ENCODE measurements at places on chromosomes 16 and 17. TPM values are rescaled to one million over a fixed set of nuclear protein-coding genes. Genes with fewer than 3 reads are reported as not detected.

Gene CETP
- 1.8 TPM for total RNA-seq

Gene MYO15A
- 1.4 TPM for total RNA-seq

Gene SBK1
- total RNA-seq = 19.0 TPM

Gene UTS2R
- total RNA-seq = 3.2 TPM

Gene KRTAP9-4
- total RNA-seq = not detected

Gene STAT3
- total RNA-seq = 92.6 TPM

Data from camera-type eye (tissue), 1 donor.